SK-N-DZ (cell line): ENCODE measurements at places on chromosomes 4 and X.
A peak's percentile ranks its signal among the peaks of the same experiment; 100 is the strongest.

- DNase-seq = no peak
These were observed 207.3 kb upstream of the ANXA10 start for GRCh38 chr4:167885071-167885470.

- no peak for DNase-seq
These were observed 39.9 kb downstream of the SEPSECS start for GRCh38 chr4:25120146-25120940.

DNA sequence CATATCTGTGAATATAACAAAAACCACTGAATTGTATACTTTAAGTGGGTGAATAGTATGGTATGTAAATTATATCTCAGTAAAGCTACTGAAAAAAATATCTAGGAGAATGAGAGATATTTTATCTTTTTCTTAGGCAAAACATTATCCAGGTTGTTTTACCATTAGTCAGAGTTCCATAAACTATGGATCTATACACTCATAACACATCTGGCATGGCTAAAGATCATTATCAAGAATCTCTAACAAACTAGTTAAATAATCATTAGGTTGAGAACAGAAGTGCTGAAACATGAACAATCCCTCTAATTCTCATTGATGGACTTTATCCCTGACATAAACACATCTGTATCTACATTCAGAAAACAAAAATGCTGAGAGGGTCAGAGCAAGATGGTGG, 15.6 kb downstream of the MED14 start:
- DNase-seq = no peak

DNA sequence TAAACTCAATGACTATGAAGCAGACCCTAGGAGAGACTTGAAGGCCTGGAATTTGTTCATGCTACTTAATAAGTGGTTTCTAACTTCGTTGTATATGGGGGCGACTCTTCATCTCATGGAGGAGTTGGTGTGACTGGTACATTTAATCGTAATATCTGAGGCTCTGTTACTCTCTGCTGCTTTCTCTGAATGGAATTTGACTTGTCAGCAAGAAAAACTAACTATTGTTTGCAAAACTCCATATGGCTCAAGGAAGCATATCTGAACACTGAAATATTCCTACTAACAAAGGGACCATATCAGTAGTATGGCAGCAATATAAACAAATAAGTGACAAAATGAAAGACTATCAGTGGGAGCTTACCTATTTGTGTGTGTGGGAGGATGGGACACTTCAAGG, 132.0 kb upstream of the RPS6KA6 start:
- no peak for DNase-seq

- DNase-seq = no peak
These were observed 18.2 kb upstream of the VCX2 start for GRCh38 chrX:8189096-8189830.

DNA sequence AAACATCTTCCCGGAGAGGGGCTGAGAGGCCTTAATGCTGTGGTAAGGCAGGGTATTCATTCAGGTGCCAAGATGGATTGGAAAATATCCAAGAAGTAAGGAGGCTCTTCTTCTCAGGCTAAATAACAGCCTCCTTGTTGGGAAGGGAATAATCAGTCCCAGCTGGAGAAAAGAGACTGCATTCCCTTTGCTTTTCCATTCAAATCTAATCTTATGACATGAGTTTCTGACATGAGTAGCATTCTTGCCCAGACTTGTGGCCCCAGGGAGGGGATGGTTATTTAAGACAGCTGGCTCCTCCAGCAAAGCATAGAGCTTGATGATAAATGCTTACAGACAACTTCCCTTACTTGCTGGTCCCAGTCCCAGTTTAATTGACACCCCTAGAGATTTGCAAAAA, 98.3 kb downstream of the DCLK2 start:
- no peak for DNase-seq

DNA sequence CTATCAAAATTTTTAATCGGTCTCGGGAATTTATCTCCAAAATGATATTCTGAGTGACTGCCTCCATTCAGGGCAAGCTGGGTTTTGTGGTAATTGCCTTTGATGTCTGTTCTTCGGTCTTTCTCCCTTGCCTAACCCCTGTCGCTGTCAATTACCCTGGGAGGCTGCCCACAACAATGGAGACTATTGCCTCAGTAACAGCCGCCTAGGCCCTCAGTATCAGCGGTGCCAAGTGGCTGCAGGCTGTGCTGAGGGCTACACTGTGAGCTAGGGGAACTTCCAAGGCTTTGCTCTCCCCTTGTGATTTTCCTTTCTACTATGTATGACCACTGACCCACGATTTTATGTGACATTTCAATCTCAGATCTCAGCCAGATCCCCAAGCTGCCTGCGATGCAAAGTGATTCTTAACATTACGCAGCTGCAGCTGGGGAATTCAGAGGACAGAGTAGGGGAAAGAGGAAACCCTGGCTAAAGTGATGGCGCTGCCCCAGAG, 36.3 kb upstream of the REST start:
- peak; percentile 24 for DNase-seq

DNA sequence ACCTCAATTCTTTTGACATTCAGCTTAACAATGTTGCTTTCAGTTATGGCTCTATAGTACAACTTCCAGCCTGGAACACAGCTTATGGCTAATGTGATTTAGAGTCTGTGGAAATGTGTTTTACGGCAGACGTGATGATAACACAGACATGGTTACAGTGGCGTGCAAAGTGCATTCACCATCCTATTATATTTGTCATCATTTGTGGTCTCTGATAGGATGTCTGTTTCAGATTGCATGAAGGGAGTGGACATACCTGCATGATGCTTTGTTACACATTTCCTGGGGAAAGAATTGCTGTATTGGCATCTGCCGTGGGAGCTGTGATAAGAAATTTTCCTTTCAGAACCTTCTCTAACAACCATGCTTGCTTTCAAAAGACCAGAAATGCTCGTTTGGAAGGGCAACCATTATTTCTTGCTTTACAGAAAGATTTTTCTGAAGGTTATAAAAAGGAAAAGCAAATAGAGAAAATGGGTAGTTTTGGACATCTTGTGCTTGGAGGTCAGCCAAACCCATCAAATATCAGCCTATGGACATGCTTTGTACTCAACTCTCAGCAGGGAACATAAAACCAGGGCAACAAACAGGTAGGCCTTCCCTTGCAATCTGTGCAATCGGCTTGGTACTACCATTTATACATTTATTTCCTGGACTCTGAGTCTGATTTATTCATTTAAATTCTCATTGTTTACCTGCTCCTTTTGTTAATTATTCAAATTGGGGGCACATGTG, 273.9 kb downstream of the TLL1 start:
- DNase-seq = peak; percentile 22

- DNase-seq = no peak
These were observed 111.9 kb upstream of the EDNRA start for GRCh38 chr4:147368948-147369347.

- DNase-seq = no peak
These were observed 130.3 kb downstream of the DHRSX start for GRCh38 chrX:2370456-2370855.

- no peak for DNase-seq
These were observed 146.4 kb upstream of the EDNRA start for GRCh38 chr4:147334478-147334877.

GRCh38 chr4:97953171-97953941, 189.9 kb downstream of the STPG2 start:
- no peak for DNase-seq

GRCh38 chrX:121949041-121949760, 901.8 kb downstream of the GLUD2 start:
- DNase-seq = no peak

GRCh38 chr4:149993030-149993429, 85.2 kb upstream of the DCLK2 start:
- DNase-seq = no peak

DNA sequence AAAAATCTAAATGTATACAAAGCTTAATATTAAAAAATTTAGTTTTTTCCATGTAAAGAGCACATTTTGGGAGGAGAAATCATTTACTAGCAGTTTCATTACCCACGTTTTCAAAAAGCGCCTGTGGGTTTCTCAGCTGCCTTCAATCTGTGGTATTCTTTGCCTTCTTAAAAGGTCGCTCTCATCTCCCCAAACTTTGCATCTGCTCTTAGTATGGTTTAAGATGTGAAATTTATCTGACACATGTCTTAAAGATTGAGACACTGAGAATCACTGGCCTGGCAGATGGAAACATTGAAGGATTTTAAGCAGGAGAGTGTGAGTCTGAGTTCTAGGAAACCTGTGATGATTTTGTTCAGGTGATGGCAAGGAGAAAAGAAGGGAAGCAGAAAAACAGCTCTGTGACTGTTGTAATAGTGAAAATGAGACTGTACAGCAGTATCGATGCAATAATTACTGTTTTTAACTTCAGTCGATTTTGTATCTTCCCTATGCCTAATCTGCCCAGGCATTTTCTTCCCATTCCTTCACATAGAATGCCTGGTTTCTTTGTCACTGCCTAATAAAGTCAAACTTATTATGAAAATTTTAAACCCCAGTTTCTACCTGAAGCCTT, 75.9 kb downstream of the PAQR3 start:
- DNase-seq = no peak

DNA sequence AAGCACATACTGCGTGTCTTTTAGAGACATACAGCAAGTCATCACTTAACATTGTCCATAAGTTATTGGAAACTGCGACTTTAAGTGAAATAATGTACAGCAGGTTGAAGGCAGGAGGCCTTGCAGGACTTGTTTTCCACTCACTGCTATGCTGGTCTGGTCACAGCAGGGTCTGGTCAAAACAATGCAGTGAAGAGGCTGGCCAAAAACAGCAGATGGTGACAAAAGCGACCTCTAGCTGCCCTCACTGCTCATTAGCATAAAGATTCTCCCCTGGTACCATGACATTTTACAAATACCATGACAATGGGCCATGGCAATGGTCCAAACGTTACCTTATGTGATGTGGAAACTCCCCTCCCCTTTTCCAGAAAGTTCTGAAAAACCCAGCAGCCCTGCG, 1283.6 kb downstream of the FSTL5 start:
- no peak for DNase-seq

GRCh38 chr4:185931986-185932385, 120.0 kb upstream of the SORBS2 start:
- DNase-seq = no peak

- DNase-seq = no peak
These were observed 18.6 kb upstream of the FRMD7 start for GRCh38 chrX:132146456-132146855.
